ENCODE measurements at places on chromosomes 13 and 19. TPM values are rescaled to one million over a fixed set of nuclear protein-coding genes. Genes with fewer than 3 reads are reported as not detected.

The RAB3D gene
- total RNA-seq = 56.6 TPM

The KLK8 gene
- not detected for total RNA-seq

The TSHZ3 gene
- total RNA-seq = 5.9 TPM

The TINCR gene
- not detected for total RNA-seq

The MAP4K1 gene
- total RNA-seq = not detected

The ACP5 gene
- total RNA-seq = 1.9 TPM

The CARD8 gene
- 78.5 TPM for total RNA-seq

The NLRP11 gene
- total RNA-seq = not detected

The COX7A1 gene
- 4.8 TPM for total RNA-seq

The CGB5 gene
- total RNA-seq = not detected

The TMIGD2 gene
- total RNA-seq = 0.18 TPM

The ANGPTL8 gene
- total RNA-seq = not detected

The TMEM238 gene
- 1.3 TPM for total RNA-seq

The LNX2 gene
- 9.6 TPM for total RNA-seq

The SOX21 gene
- not detected for total RNA-seq

The ZNF85 gene
- 14.1 TPM for total RNA-seq

The ZNF418 gene
- 6.3 TPM for total RNA-seq

- DNase-seq = no peak
These were observed 14.3 kb downstream of the MRPS12 start for GRCh38 chr19:38944981-38945506.

GRCh38 chr13:106609116-106609515 lies 41.2 kb upstream of the ARGLU1 start:
- DNase-seq = no peak

DNA sequence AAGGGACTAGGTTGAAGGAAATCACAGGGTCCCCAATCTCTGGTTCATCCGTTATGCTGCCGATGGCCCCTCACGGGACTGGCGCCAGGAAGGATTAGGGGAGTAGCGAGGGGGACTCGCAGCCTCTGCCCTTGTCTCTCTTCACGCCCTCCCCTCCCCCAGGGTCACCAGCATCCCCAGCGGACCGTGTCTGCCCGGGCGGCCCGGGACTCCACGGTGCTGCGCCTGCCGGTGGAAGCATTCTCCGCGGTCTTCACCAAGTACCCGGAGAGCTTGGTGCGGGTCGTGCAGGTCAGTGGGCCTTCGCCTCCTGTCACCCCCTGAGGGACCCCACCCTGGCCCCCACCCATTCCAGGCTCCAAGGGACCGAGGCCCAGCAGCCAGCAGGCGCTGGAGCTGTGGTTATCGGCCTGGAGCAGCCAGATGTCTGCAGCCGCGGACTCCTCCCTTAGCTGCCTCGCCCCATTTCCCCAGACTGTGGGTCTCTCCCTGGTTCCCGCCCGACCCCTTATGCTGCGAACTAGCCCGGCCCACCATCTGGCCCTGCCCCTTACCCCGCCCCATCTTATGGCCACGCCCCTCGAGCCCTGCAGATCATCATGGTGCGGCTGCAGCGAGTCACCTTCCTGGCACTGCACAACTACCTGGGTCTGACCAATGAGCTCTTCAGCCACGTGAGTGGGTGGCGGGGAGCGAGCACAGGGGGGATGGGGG lies 5.4 kb downstream of the PNPLA6 start:
- DNase-seq = no peak

DNA sequence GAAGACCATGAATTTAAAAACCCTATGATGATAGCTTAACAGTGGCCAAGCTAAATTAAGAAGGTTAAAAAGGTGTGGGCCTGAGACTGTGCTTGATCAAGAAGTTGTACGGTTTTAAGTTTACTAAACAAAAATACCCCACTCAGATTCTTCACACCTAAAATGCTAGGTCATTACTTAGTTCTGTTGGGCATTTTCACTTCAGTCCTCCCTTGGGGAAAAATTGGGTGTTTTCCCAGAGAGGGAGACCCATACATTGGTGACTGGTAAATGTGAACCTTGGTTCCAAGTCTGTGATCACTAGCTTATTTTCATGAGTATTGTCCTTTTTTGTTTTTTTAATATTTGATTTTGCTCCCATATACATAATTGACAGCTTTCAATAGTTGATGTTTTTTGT lies 44.4 kb downstream of the MTUS2 start:
- no peak for DNase-seq

DNA sequence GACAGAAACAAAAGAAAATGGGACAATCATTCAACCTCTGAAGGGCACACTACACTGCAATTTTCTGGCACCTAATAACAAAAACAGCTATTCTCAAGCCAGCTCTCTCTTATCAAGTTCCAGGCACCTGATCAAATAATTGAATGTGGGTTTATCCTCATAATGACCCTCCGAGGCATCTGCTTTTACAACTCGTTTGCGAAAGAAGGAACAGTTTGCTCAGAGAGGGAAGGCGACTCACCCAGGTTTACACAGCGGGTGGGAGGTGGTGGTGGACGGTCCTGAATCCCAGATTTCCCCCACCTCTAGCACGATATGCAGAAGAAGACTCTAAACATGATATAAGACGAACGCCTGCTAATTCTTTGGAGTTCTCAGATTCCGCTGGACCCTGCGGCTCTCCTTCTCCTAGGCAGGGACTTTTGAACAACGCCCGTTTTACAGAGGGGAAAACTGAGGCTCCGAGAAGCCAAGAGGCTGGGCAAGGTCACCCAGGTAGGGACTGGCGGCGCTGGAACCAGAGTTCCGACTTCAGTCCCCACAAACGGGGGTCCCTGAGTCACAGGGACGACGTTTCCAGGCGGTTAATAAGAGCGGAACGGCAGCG lies 641 bp downstream of the SGTA start:
- no peak for DNase-seq

- no peak for DNase-seq
These were observed 18.8 kb downstream of the FAM124A start for GRCh38 chr13:51240958-51241357.

DNA sequence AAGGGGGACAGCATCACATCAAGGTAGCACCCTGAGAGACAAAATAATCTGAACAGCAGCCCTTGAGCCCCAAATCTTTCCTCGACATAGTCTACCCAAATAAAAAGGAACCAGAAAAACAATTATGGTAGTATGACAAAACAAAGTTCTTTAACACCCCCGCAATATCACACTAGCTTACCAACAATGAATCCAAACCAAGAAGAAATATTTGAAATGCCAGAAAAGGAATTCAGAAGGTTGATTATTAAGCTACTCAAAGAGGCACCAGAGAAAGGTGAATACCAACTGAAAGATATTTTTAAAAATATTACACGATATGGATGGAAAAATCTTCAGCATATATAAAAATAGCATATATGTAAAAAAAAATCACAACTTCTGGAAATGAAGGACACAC lies 252.9 kb upstream of the SLITRK6 start:
- DNase-seq = no peak

DNA sequence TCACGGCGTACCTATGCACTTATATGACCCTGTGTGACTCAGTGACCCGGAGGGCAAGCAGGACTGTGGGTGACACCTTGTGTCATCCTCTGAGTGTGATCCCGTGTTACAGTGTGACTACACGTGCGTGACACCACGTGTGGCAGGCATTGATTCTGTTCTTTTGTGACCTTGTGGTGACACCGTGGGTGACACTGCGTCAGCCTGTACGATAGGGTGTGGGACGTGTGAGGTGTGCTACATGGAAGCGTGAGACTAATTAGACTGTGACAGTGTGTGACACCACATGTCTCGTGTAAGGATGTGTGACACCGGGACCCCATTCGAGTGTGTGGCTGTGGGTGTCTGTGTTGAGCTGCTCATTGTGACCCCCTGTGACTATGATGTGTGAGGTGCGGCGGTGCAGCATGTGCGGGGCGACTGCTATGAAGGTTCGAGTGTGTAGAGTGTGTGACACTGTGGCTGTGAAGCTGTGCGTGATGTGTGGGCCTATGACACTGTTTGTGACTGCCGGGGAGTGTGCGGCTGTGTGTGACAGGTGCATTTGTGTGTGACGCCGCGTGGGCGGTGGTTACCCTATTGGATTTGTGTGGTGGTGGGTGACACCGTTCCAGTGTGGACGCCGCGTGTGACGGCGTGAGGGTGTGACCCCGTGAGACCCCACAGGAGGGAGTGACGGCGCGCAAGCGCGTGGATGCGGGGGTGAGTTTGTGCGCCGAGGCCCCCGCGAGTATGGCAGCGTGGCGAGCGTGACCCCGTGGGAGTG lies 399 bp upstream of the SPTBN4 start:
- no peak for DNase-seq

DNA sequence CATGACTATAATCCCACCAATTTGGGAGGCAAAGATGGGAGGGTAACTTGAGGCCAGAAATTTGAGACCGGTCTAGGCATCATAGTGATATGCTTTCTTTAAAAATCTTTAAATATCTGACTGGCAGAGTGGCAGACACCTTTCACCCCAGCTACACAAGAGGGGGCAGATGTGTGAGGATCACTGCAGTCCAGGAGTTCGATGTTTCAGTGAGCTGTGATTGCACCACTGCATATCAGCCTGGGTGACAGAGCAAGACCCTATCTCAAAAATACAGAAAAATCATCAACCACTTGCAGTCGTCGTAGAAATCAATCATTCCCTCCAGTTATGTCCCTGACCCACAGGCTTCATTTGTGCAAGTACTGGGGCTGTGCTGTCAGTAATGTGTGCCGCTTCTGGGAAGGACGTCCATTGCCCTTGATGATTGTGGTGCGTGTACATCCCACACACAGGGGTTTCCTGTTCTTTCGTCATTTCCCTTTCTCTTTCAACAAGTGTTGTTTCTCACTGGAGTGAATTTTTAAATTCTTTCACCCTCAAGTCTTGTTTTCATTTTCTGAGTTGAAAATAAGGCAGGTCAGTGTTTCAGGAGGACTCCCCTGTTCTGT lies 1.4 kb downstream of the LGALS14 start:
- no peak for DNase-seq

- no peak for DNase-seq
These were observed 27.6 kb downstream of the CEBPG start for GRCh38 chr19:33400856-33401682.

- DNase-seq = no peak
These were observed 493 bp downstream of the YIPF2 start for GRCh38 chr19:10927730-10928562.

GRCh38 chr19:44884566-44884965 lies 6.5 kb upstream of the TOMM40 start:
- no peak for DNase-seq

- DNase-seq = no peak
These were observed 439 bp downstream of the DZIP1 start for GRCh38 chr13:95643936-95644598.

- no peak for DNase-seq
These were observed 96.3 kb upstream of the UBAC2 start for GRCh38 chr13:99104396-99104795.

GRCh38 chr13:80695841-80696240 lies 354.9 kb upstream of the SPRY2 start:
- DNase-seq = no peak

- no peak for DNase-seq
These were observed 467.2 kb downstream of the ITGBL1 start for GRCh38 chr13:101919541-101920181.

- DNase-seq = no peak
These were observed 2.0 kb downstream of the KLF2 start for GRCh38 chr19:16326401-16327168.
